ENCODE measurements at places on chromosomes 16 and 17.

DNA sequence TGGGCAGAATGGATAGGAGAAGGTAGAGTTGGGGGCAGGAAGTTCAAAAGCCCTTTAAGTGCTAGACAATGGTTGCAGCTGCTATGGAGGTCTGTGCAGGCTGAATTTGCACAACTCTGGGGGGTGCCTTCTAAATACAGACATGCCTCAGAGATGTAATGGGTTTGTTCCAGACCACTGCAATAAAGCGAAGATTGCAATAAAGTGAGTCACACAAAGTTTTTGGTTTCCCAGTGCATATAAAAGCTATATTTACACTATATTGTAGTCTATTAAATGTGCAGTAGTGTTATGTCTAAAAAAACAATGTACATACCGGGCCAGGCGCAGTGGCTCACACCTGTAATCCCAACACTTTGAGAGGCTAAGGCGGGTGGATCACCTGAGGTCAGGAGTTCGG, 60.5 kb upstream of the MYOCD start:
- DNase-seq, result no peak

- no peak for DNase-seq
Observed at GRCh38 chr16:56930486-56931270, 1.3 kb upstream of the HERPUD1 start.

GRCh38 chr17:17448723-17449122, 28.1 kb upstream of the MED9 start:
- no peak for DNase-seq

GRCh38 chr16:67770346-67770991, 35.9 kb downstream of the RANBP10 start:
- no peak for DNase-seq

GRCh38 chr16:82793528-82794245, 166.9 kb downstream of the CDH13 start:
- DNase-seq, result no peak

DNA sequence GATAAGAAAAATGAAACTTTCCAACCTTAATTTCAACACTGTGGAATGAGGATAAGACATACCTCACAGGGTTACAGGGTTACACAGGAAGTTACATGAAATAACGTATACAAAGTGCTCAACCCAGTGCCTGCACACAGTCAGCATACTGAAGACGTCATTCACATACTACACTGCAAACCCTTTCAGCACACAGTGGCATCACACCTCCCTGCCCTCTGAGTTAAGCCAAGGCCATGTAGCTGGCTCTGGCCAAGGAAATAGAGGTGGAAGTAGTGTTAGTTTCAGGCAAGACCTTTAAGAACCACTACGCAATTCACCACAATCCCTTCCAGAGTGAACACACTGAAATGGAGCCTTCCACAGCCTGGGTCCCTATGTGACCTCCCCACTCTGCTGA, 46.6 kb upstream of the GSG1L start:
- DNase-seq, result no peak

DNA sequence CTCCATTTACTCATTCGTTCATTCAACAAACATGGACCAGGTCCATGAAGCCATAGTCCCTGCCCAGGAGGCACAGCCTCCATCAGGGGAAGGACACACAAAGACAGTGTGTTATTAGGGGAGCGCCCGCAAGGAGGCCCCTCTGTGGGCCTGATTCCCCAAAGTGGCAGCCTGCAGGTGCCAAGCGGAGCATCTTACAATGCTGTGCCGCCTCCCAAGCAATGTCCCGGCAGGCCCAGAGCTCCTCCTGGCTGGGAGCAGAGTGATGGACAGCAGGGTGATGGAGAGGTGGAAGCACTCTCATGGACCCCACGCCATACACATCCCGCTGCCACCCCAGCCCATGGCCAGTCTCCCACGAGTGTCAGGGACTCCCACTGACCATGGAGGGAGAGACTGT, 25.8 kb downstream of the TRPV1 start:
- no peak for DNase-seq

- no peak for DNase-seq
Observed at GRCh38 chr16:50610331-50611262, 62.4 kb downstream of the NKD1 start.

GRCh38 chr17:1371893-1372590, 28.0 kb downstream of the YWHAE start:
- DNase-seq, result no peak
